Neural crest cell (in vitro differentiated cells): ENCODE measurements at places on chromosomes 11 and 22.

DNA sequence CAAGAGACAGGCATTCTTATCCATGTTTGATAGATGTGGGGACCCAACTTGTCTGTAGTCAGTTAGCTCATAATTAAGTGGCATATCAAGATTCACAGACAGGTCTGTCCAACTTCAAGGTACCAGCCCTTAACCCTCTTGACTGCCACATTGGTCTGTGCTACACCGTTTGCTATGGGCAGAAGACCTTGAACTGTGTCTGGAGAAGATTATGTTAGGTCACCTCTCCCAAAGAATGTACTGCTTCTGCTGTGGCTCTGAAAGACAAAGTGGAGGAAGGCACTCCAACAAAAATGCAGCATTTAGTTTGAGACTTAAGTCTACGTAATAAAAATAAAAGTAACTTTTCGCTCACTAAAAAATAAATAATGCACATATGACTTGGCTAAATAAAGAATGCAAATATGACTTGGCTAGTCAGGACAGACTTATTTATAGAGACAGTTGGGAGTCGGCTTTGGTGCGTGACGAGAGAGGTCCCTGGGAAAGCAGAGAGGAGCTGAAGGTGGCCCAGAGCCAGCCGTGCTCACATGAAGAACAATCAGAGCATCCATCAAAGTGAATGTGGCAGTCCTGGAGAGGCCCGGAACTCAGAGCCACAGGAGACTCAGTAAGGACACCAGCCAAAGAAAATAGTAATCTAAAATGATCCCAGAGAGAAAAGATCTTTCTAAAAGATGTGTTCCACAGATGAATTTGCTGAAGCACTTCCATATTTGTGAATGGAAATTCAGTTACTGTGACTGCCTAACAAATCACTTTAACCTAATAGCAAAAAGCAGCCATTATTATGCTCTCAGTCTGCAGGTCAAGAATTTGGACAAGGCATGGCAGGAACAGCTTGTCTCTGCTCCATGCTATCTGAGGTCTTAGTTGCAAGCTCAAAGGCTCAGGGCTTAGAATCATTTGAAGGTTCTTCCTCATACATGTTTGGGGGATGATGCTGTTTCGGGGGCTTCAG is 35.0 kb downstream of the CWC15 start:
- DNase-seq = no peak

DNA sequence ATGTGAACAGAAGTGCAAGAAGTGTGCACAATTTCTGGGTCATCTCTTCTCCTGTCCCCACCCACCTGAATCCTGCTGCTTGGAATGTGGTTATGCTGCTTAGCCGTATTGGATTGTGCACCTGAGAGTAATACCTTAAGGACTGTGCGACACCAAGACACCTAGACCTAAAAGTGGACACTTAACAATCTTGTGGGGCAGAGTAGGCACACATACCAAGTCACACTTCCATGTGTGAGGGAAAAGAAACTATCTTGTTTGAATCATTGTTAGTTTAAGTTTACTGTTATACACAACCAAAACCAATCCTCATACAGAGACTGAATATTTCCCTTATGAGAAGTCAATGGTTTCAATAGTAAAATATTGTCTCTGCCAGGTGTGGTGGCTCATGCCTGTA is 93.7 kb downstream of the CCDC83 start:
- DNase-seq = no peak

GRCh38 chr11:93244018-93244417 is 46.2 kb upstream of the SLC36A4 start:
- no peak for DNase-seq

DNA sequence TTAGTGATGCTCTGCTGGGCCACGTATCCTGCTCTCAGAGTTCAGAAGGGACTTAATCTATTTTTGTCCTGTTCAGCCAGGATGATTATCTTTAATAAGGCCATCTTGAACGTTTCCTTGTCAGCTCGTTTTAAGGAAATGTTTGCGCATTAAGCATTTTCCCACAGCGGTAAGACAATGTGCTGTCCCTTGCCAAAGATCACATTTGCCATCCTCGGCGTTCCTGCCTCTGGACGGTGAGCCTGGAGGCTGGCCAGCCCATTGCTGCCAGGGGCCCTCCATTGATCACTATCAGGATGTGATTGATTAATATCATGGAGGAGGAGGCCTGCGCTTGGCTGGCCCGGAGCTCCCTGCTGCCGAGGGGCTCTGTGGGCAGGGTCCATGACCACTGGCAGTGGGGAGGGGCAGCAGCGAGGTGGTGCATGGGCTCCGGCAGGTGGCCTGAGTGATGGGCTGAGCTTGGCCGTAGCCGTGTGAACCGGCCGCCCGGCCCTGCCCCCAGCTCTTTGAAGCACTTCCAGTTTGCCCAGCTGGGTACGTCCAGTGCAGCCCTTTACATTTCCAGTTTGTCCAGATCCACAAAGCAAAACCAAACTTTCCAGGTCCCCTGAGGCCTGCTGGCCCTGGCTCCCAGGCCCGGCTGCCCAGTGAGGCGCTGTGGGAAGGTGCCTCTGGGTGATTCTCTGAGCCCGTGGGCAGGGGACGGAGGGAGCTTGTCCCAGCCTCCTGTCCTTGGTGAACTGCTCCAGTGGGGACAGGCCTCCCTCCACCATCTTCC is 49.5 kb upstream of the SMIM38 start:
- DNase-seq = no peak

DNA sequence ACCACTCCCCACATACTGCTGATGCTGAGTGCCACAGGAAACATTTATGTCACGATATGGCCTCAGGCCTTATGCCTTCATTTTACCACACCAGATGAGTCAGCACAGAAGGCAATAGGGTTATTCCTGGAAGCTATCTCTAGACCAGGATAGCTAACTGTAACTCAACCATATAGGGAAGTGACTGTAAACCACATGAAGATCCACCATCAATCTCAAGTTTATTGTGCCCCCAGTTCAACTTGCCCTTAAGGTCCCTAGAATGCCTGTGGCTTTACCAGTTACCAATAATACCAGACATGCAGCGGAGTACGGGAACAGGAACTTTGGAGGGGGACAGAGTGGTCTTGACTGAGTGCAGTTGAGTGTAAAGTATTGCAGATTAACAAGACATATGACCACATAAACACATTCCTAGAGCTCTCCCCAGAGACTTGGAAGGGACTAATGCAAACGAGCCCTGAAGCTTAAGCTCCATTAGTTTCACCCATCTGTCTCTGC is 180.9 kb downstream of the KIF18A start:
- no peak for DNase-seq

GRCh38 chr11:20467487-20468185 is 80.1 kb downstream of the PRMT3 start:
- no peak for DNase-seq

- DNase-seq = no peak
These were observed 84.5 kb downstream of the DHCR7 start for GRCh38 chr11:71363721-71364120.

GRCh38 chr11:43585877-43586608 is 94.5 kb upstream of the HSD17B12 start:
- DNase-seq = no peak

- no peak for DNase-seq
These were observed 57.2 kb downstream of the CABIN1 start for GRCh38 chr22:24068377-24068680.

DNA sequence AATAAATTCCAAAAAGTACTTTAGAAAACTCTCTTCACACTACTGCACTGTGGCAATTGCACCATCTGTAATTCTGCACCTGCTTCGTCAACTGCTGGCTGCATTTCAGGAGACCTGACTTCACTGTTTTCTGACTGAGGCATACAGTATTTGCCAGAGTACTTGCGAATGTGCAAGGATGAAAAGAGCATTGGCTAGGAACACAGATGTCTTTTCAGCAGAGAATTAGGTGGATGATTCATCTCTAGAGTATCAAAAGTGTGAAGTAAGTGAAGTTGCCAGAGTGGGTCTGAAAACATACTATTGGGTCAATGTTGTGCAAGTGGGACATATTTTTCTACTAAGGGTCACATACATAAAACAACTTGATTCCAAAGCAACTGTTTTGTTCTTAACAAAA is 427.5 kb upstream of the CCDC90B start:
- no peak for DNase-seq

DNA sequence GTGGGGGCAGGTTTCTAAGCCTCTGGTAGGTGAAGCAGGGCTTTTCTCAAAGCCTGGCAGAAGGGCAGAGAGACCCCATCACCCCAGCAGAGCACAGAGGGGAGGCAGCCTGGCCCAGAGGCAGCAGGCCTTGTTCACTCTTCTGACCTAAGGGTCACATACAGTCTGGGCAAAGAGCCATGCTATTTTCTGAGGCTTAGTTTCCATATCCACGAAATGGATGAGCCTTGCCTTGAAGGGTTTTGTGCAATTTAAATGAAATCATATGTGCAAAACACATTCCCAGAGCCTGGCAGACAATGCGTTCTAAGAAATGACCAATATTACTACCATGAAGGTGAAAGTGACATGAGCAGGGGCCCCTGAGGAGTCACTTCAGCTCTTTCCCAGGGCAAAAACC is 44.5 kb downstream of the HIRA start:
- no peak for DNase-seq

- no peak for DNase-seq
These were observed 268.9 kb downstream of the LRRC4C start for GRCh38 chr11:41190437-41191082.

GRCh38 chr11:129960216-129961214 is 42.1 kb downstream of the PRDM10 start:
- DNase-seq = no peak
